ENCODE measurements at places on chromosomes 13 and 19.

GRCh38 chr19:46023311-46023779 is 492 bp upstream of the PGLYRP1 start:
- DNase-seq: no peak

- DNase-seq: no peak
Measured at GRCh38 chr13:50384724-50385123, 369.5 kb downstream of the KCNRG start.

DNA sequence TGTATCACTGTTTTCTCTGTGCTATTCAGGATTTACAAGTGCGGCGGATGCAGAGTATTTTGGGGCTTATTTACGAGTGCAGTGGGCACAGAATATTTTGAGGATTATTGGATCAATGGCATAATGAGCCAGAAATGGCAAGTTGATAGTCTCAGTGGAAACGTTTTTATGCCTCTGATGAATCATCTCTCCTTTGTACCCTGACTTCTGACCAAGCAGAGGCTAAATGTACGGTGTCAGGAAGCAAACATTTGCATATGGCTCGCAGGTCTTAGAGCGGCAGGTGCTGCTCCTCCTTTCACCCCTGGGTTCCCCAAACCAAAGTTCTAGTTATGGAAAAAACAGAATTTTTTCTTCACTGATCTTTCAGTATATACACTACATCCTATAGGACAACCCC is 94.5 kb downstream of the LIG4 start:
- DNase-seq: no peak

- no peak for DNase-seq
Measured at GRCh38 chr19:48206397-48207093, 36.1 kb downstream of the ZSWIM9 start.

DNA sequence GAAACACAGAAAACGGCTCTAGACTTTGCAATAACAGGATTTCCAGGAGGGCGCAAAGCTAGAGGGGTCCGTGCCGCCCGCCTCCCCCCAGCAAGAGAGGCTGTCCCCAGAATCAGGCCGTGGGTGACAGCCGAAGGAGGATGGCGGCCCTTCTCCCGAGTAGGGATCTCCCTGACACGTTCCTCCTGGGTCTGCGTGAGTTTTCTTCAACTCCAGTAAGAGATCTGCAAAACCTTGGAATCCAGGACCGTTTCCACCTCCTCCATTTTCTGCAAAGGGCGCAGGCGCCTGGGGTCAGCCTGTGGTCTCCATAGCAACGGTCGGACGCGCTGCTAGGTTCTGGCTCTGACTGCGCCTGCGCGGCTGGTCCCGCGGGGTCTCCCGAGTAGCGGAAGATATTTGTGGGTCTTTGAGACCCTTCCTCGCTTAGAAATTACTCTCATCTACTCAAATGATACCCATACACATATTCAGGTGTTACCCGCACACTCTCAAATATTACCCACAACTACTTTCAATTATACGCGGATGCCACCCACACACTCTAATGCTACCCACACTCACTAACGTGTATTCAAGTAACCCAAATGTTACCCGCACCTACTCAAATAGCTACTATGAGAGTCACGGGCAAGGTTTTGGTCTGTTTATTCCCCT is 2.1 kb downstream of the PNMA8C start:
- DNase-seq: peak; percentile 43

DNA sequence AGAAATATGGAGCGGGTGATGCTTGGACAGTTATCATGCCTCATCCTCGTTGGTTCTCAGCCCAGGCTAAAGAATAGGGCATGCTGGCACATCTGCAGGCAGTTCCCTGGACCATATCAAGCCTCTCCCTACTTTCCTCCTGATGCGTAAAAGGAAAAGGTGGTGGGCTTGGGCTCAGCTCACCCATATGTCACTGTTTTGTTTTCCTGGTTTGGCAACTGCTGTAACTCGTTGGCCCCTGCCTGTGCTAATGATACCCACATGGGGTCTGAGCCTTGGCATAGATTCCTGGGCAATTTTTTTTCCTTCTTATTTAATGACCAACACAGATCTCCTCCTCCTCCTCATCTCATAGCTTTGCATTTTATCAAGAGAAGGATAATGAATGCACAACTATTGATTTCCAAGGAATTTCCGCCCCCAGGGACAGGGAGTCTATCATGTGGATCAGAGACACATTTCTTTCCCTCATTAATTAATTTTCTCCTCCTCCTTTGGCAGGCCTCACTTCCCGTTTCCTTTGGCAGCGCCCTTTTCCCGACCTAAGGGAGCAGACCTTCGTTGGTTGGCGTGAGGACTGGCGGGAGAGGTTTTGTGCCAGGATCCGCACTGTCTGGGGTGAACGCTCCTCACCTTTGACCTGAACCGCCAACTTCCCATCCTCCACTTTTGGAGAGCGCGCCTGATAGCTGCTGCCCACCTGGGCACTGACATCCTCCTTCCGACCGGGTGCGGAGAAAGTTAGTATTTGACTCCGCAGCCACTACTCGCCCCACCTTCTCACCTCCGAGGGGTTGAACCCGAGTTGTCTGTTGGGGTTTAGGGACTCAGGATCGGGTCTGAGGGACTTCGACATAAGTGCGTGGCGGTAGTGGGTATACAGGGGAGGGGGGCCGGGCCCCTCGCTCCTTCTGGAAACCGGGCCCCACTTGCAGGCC is 3.4 kb upstream of the POU4F1 start:
- no peak for DNase-seq

DNA sequence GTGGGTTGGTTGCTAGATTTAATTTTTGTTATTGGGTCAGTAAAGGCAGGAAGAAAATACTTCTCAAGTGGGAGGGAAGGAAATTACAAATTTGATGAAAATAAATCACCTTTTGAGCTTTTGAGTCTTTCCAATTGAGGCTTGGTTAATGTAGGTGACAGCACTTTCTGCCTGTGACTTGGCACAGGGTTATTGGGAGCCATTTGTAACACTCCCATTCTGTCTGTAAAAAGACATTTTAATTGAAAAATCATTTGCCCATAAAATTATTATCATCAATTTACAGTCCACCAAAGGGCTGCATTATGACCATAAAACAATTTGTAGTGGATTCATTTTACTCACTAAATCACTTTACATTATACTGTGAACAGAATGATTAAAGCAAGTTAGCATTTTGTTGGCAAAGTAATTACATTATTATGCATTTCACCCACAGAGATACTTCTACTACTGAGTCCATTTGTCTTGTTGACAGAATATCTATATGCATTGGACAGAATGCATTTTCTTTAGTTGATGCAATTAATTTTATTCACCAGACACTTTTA is 974.6 kb downstream of the UQCRFS1 start:
- DNase-seq: no peak

GRCh38 chr19:2783781-2784145 is 690 bp upstream of the SGTA start:
- no peak for DNase-seq

DNA sequence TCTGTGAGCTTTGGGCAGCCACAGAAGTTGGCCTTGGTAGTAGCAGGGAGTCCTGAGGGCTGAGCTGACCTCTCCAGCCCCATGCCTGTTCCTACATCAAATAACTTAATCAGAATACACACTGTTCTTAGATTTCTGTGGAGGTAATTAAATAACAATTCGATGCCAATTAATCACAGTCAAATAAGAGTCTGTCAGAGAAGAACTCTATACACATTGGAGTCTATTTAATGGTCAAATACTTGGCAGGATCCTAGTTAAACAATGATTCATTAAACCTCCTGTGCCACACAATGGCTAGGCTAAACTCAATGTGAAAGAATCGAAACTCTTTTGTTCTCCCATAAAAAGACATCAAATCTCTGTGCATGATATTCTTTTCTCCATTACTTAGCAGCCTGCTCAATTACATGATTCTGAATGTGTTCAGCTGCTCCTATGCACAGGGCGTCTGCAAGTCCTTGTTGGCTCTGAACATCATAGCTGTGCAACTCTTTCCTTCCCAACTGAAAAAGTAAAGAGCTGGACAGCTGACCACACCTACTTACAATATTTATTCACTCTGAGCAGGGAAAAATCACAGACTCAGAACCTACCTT is 173.1 kb downstream of the ABCC4 start:
- DNase-seq: no peak

DNA sequence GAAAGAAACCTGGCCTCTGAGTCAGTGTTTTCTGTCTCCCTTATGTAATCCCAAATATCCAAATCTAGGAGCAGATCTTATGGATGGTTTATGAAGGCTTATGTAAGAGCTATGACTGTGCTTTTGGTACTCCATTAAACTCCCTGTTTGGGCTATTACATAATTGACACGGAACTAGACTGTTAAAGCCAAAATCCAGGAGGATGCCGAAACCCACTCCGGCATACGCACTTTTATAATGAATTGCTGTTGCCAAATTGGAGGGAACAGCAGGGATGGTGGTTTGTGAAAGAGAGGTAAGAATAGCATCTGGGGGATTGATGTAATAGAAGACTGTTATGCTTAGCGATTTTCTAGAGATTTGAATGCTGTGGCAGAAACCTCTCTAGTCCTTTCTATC is 2.0 kb downstream of the MTUS2 start:
- DNase-seq: no peak

- DNase-seq: no peak
Measured at GRCh38 chr13:77857531-77858209, 61.0 kb downstream of the EDNRB start.

DNA sequence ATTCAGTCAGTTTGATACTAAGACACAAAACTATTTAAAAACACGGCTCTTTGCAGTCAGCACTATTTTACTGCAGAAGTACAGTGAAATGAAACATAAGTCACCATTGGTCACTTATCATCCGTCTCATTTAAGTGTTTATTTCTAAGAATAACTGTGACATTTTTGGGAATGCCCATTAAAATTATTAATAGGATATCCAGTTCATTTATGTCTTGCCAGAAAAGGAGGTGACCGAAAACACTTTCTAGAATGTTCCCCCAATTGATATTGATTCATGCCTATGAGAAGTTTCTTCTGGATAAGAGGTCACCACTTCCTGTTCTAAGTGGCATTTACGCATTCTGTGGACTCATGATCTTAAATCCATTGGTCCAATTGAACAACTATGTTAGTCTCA is 477.3 kb downstream of the LIG4 start:
- no peak for DNase-seq

GRCh38 chr13:52844836-52845235 is 3.6 kb downstream of the PCDH8 start:
- no peak for DNase-seq

GRCh38 chr13:32791545-32792172 is 205.4 kb downstream of the PDS5B start:
- DNase-seq: peak; percentile 13

DNA sequence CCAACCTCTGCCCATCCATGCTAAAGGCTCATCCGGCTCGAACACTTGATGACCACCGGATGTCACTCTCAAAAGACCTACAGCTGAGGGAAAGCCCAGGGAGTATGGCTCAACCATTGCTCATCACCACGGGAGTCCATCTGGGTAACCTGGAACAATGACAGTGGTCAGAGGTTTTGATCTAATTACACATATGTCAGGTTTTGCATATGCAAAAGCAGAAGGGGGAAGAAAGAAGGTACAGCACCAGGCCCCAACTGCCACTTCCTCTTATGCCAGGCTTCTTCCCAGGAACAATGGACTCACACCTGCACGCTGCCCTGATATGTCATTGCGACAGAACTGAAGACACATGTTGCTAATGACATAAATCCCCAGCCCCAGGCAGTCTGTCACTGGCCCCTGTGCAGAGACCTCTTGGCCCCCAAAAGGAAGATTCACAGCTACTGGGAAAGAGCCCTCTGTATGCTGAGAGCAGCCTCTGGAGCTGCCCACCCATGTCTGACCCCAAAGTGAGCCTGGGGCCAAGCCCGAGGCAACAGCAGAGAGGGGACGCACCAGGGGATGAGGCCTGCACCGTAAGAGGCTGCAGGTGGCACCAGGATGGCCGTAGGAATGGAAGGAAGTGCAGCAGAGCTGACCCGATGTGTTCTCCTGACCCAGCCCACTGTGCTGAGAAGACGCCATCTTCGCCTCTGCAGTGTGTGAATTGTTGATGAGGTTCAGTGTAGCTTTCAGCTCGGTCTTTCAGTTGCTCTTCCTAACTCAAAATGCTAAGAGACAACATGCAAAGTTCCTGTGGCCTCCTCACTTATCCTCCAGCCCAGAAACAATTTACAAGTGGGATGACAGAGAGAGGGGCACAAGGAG is 26.3 kb downstream of the EPS15L1 start:
- no peak for DNase-seq

- DNase-seq: peak; percentile 41
Measured at GRCh38 chr19:49875857-49876421, 1.2 kb downstream of the AKT1S1 start.

GRCh38 chr13:91101381-91101780 is 246.1 kb upstream of the MIR17HG start:
- DNase-seq: no peak

GRCh38 chr19:2166741-2167738 is 3.3 kb downstream of the DOT1L start:
- no peak for DNase-seq

- DNase-seq: peak; percentile 51
Measured at GRCh38 chr19:14517840-14518505, at the start of gene DNAJB1. Gene DNAJB1, minus strand, starts transcription at chr19:14518397. Its CDS starts 48 bp downstream, at chr19:14518349.

GRCh38 chr13:66329988-66330451 is 900.1 kb downstream of the PCDH9 start:
- DNase-seq: no peak

GRCh38 chr13:48302871-48303358 is 636 bp upstream of the RB1 start:
- no peak for DNase-seq

- DNase-seq: no peak
Measured at GRCh38 chr13:91482427-91482826, 84.0 kb downstream of the GPC5 start.

DNA sequence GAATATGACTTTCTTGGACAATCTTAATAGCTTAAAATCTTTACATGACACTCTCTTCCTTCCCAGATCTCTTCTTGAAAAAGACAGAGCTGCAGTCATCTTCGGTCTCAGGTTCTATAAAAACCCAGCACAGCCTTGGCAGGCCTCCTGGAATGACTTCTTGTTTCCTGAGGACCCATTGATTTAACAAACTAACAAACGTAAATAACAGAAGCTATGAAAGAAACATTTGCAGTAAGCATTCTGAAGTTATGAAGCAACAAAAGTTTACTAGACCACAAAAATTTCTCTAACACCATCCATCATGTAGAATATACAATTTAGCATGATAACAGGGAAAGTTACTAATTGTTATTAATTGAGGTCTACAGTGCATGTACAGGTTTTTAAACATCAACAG is 62.8 kb upstream of the STARD13 start:
- no peak for DNase-seq

- no peak for DNase-seq
Measured at GRCh38 chr13:68030152-68030809, 800.1 kb upstream of the PCDH9 start.

GRCh38 chr13:28830580-28830979 is 10.4 kb downstream of the MTUS2 start:
- no peak for DNase-seq

GRCh38 chr13:29541400-29541799 is 54.1 kb downstream of the SLC7A1 start:
- DNase-seq: no peak

GRCh38 chr13:28349371-28349770 is 145.6 kb downstream of the FLT1 start:
- no peak for DNase-seq

DNA sequence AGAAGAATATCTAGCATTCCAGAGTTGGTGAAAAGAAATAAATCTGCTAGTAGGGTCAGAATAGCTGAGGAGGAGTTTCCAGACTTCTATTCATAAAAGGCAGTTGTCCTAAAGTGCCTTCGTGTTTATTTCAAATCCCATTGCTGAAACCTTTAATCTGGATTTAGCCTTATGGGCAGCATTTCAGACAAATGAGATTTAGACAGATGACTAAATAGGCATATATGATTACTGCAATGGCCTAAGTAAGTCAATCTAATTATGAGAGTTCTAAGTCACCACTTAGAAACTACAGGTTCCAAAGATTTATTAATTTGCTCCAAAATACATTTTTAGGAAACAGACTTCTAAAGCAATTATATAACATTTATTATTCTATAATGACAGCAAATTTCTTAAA is 368.7 kb downstream of the LIG4 start:
- DNase-seq: no peak

Data from stimulated activated CD4-positive, alpha-beta T cell treated with anti-CD3 and anti-CD28 coated beads, Interleukin-4, amount 100 ng/mL, for 48 hours (primary cell).